ENCODE measurements at places on chromosomes 5 and 9.

DNA sequence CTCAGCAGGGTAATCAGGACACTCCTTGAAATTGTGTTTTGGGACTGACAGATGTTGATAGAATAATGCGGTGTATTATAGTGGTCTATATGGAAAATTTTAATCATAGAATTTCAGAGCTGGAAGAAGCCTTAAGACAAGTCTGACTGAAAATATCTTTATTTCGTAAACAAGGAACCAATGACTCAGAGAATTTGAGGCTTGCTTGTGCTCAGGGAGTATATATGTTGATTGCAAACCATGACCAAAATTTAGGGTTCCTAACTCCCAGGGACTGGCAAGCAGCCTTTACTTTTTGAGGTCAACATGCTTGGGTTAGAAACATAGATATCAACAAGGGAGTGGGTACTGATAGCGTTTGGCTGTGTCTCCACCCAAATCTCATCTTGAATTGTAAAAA lies 287.2 kb downstream of the CD180 start:
- no peak for DNase-seq

DNA sequence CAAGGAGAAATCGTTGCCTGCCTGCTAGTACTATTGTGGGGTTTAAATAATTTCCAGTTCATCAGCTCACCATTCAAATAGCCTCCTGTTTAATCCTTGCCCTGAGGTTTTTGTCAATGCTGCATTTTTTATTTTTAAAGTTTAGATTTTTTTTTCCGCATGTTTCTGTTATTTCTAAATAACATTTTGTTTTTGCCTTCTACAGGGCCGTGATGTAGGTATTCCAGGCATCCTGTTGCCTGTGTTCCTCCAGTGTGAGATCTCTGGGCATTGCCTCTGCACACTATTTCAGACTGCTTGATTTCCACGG lies 124.3 kb downstream of the HSD17B3 start:
- no peak for DNase-seq

DNA sequence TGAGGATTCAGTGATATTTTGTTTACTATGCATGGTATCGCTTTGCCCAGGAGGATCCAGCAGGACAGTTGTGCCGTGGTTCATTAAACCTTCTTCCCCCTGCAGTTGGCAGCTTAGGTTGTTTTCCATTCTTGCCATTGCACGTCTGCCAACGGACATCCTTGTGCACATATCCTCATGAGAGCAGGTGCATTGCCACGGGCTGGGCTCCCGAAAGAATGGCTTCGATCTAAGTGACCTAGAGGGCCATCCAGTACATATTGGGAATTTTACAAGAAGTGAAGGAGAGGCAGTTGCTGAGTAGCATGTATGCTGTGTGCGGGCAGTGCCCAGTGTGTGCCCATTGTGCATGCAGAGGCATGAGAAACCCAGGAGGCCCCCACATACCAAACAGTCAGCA lies 22.1 kb downstream of the HRH2 start:
- DNase-seq: no peak

GRCh38 chr5:96726802-96727201 lies 64.6 kb downstream of the CAST start:
- DNase-seq: no peak

GRCh38 chr5:82563745-82564144 lies 285.6 kb upstream of the RPS23 start:
- DNase-seq: no peak

DNA sequence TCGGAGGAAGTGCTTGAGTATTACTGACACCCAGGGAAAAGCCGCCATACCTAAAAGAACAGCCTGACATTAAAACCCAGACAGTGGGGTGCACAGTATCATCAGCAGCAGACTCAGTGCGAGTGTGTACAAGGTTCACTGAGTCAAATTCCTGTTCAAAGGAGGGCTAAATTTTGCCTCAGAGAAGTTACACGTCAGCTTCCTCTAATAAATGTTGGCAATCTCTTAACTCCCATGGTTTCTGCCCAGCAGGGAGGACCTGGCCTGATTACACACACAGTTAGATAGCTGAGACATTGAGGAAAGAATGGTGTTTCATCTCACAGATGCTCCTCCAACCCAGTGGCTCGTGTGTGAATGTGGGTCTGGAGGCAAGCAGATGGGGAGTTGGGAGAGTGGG lies 38.2 kb downstream of the NIPSNAP3B start:
- DNase-seq: no peak

GRCh38 chr9:121937240-121937639 lies 155.9 kb downstream of the TTLL11 start:
- DNase-seq: no peak

GRCh38 chr9:17065062-17065461 lies 69.8 kb upstream of the CNTLN start:
- no peak for DNase-seq

DNA sequence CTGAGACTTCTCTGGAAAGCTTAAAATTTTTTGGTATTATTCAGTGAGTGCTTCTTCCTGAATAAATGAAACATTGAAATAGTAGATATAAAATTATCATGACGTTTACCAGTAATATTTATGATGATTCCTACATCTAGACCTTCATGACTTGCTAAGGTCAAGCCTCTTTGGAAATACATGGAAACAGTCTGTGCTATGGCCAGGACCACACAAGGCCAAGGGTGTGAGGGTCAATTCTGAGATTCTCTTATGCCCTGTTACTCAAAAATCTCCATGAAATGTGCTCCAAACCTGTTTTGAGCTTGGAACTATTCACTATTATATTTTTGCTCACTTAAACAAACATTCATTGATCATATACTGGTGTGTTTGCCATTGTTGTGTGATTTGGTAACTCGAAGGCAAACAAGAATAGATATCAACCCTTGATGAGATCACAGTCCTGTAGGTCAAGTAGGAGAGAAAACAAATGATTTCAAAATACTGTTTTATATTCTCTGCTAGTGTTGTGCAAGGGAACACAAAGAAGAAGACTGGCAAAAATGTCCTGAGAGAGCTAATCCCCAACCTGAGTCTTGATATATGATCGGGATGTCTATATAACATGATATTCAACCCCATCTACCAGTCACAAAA lies 1254.9 kb upstream of the DMAC1 start:
- no peak for DNase-seq

DNA sequence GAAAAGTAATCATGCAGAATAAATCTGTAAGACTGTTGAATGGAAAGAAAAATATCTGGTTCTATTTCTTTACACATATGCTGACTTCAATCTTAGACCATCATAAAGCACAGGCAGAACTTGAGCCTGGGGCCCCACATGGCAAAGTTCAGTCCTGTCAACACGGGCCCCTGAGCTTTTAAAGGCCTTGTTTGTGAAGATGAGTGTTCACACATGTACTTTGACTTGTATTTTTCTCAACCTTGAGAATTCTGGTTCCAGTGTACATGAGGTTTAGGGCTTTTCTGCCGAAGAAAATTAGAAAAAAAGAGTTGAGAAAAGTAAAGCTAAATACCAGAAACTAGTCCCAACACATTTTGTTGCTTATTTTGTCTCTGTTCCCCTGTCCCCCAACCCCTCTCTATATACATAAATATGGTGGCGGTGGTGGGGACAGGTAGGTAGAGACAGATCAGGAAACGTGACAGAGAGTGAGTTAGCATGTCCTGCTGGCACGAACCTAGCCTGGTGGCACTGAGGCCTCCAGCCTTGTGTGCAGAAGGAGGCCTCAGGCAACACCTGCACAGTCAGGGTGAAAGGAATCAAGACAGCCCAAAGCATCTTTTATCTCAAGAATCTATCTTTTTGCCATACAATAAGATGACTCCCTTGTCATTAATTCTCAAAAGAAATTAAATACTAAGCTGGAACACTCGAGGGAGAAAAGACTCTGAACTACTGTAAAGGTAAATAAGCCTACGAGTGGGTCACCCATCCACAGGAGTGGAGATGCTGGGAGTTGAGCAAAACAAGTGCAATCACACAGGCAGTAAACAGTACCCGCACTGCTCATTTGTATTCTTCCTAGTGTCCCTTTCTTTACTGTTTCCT lies 22.9 kb downstream of the LIFR start:
- no peak for DNase-seq

DNA sequence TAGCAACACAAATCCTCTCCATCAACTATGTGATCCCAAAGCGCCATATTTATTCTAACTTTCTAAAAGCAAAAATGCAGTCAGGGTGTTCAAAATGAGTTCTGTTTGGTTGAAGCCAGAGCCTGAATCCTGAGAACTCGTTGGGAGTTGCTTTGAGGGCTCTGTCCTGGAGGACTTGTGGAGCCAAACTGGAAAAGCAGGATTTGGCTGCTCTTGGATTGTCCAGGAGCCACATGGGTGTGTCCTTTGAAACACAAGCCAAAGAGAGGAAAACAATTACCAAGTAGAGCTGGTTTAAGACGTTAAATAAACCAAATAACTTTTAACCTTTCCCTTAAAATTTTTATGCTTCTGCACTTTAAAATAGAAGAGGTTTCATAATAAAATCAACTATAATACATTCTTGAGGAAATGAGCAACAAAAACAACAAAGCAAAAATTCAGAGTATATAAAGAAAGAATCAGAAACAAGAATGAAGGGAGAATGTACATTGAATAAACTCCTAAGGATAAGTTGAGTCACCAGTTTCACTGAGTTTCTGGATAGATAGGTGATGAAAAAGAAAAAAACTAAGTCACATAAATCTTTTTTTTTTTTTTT lies 13.5 kb downstream of the C5orf46 start:
- no peak for DNase-seq

- no peak for DNase-seq
Measured at GRCh38 chr5:147708708-147709107, 73.8 kb downstream of the JAKMIP2 start.

Measured in stimulated activated CD4-positive, alpha-beta T cell treated with anti-CD3 and anti-CD28 coated beads, Interleukin-2, amount 100 ng/mL, for 24 hours (primary cell).